Astrocyte (in vitro differentiated cells and primary cell): ENCODE measurements at places on chromosomes 12 and 14. TPM values are rescaled to one million over a fixed set of nuclear protein-coding genes. Genes with fewer than 3 reads are reported as not detected.

CDKN1B gene
- total RNA-seq = 13.4 and 16.7 TPM in 2 replicates

CIDEB gene
- not detected in 2 replicates for total RNA-seq

RNASE4 gene
- total RNA-seq = 6.3 and 9.3 TPM in 2 replicates

CAPZA3 gene
- total RNA-seq = not detected in 2 replicates

KRT73 gene
- total RNA-seq = not detected in 2 replicates

FICD gene
- 3.5 and 4.7 TPM in 2 replicates for total RNA-seq

NGB gene
- total RNA-seq = not detected in 2 replicates

PLEKHG7 gene
- 0.14 and 0.68 TPM in 2 replicates for total RNA-seq

KCNA5 gene
- 0.10 TPM in 1 of 2 replicates, not detected in the other for total RNA-seq

NAB2 gene
- 36.6 and 37.8 TPM in 2 replicates for total RNA-seq

DNA sequence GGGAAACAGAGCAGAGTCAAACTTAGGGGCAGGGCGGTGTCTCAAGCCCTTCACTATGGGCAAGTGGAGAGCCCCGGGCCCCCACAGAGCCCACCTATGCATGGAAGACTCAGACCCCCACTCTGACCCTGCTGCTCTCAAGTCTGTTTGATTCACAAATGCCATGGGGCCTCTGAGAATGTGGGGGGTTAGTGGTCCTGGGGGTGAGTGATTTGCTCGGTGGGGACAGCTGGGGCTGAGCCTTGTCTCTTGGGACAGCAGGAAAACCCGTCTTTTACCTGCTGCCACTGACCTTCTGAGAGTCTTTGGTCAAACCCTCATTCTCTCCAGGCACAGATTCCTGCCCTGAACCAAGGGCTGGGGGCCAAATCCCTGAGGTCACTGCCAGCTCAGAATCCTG, 201.0 kb upstream of the RTL1 start:
- DNase-seq = no peak
- H3K36me3 ChIP-seq = no peaks in the 10 kb centered on the region
- H3K4me3 ChIP-seq = no peak overlapping the region

GRCh38 chr12:113880326-113880725, 85.8 kb downstream of the RBM19 start:
- H3K36me3 ChIP-seq = no peaks in the 10 kb centered on the region
- no peak overlapping the region for H3K27ac ChIP-seq
- peaks cover 7% of the 10 kb centered on the region for H3K4me1 ChIP-seq

DNA sequence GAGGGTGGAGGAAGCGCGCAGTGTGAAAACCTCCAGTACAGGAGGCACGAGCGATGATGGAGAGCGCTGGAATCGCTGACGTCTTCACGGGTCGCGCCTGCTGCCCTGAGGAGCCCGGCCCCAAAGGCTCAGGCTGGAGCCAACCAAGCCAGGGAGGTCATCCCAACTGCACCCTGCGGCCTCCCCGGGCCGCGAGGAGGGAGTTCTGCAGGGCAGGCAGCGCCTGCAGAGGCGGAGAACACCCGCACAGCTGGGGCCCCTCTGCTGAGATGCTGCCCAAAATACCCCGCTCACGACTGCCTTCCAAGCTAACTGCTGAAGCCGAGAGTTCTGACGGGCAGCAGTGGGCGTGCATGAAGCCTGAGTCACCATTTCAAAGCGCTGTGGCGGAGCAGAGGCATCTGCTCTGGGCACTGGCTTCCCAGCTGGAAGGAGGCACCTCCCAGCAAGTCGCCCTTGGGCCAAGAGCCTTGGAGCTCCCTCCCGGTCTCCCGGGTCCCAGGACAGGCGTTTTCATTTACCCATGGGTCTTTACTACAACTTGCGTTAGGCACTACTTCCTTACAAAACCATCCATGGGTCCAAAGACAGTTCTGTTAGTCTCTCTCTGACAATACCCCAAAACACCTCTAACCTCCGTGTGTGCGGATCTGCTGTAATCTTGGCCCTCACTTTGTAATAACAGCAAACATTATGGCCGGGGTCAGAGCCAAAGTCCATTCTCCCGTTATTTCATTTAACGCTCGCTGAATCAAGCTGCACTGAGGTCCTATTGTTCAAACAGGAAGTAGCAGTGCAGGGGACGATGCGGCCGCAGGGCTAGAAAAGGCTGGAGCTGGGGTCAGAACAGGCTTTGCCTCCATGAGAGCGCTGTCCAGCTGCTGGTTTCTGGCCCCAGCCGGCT, 60.1 kb upstream of the RIMBP2 start:
- no peaks in the 10 kb centered on the region for H3K27me3 ChIP-seq
- H3K36me3 ChIP-seq = no peaks in the 10 kb centered on the region
- peak overlapping the region; percentile 28 for H3K27ac ChIP-seq

- H3K36me3 ChIP-seq = no peaks in the 10 kb centered on the region
- H3K4me3 ChIP-seq = no peak overlapping the region
- peaks cover 4% of the 10 kb centered on the region for H3K4me1 ChIP-seq
- no peaks in the 10 kb centered on the region for H3K27me3 ChIP-seq
- no peak for DNase-seq
- H3K27ac ChIP-seq = no peak overlapping the region
Measured at GRCh38 chr12:31057671-31058070, 16.0 kb upstream of the DDX11 start.

- no peaks in the 10 kb centered on the region for H3K27me3 ChIP-seq
- no peak overlapping the region for H3K27ac ChIP-seq
- no peak for DNase-seq
Measured at GRCh38 chr12:54840244-54840865, 14.0 kb upstream of the MUCL1 start.

DNA sequence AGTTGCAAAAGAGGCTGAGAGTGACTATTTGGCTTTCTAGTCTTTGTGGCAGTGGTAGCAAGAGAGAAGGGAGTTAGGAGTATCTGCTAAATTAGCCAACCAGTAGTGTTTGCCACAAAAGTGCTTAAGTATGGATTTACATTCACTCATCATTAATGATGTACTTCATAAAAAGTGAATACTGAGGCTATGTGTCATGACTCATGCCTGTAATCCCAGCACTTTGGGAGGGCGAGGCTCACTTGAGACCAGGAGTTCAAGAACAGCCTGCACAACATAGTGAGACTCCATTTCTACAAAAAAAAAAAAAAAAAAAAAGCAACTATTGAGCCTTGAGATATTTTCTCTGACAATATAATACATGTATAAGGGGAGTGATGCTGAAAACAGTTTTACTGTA, 36.8 kb downstream of the CCDC177 start:
- peaks cover 2% of the 10 kb centered on the region for H3K27me3 ChIP-seq
- H3K4me3 ChIP-seq = no peak overlapping the region
- no peak overlapping the region for H3K27ac ChIP-seq

- H3K36me3 ChIP-seq = no peaks in the 10 kb centered on the region
- peak; percentile 3 for DNase-seq
- no peak overlapping the region for H3K4me3 ChIP-seq
- H3K4me1 ChIP-seq = no peaks in the 10 kb centered on the region
Measured at GRCh38 chr12:120055231-120056000, 61.1 kb downstream of the RAB35 start.

- no peak overlapping the region for H3K4me3 ChIP-seq
- no peaks in the 10 kb centered on the region for H3K36me3 ChIP-seq
- DNase-seq = peak; percentile 32
- H3K27ac ChIP-seq = no peak overlapping the region
Measured at GRCh38 chr12:32843528-32844095, 53.0 kb downstream of the PKP2 start.

- no peaks in the 10 kb centered on the region for H3K27me3 ChIP-seq
- no peak for DNase-seq
- H3K27ac ChIP-seq = no peak overlapping the region
- peak overlapping the region; percentile 85 for H3K4me3 ChIP-seq
- H3K4me1 ChIP-seq = peaks cover 51% of the 10 kb centered on the region
Measured at GRCh38 chr12:6929466-6930452, 2.0 kb downstream of the ATN1 start.

DNA sequence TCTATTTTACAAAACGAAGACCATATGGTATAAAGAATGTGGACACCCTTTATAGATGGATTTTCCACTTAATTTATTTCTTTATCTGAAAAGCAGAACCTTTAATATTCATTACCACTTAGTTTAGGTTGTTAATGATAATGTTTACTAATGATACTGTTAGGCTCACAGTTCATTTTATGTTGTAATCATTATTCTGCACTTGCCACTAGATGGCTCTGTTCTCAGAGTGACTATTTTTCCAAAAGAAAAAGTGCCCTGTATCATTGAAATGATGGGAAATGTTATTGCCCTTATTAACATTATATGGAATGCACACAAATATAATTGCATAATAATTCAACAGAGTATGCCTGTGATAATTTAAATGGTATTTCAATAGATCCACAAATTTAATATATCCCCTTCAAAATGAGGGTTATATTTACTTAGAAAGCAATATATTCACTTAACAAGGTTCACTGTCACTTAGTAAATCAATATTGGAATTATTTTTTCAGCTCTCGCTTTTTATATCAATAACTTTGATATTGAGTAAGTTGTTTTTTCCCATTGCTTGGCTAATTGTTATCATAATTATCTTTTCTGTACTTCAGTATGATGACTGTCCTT, 95.7 kb downstream of the PDE3A start:
- H3K27me3 ChIP-seq = no peaks in the 10 kb centered on the region
- DNase-seq = no peak
- H3K36me3 ChIP-seq = no peaks in the 10 kb centered on the region
- no peak overlapping the region for H3K27ac ChIP-seq
- no peak overlapping the region for H3K4me3 ChIP-seq

GRCh38 chr12:9928607-9929006, 3.6 kb downstream of the CLEC2A start:
- no peak overlapping the region for H3K4me3 ChIP-seq
- peaks cover 3% of the 10 kb centered on the region for H3K27me3 ChIP-seq
- no peak for DNase-seq
- no peaks in the 10 kb centered on the region for H3K36me3 ChIP-seq
- no peak overlapping the region for H3K27ac ChIP-seq

- no peak overlapping the region for H3K4me3 ChIP-seq
- peak; percentile 49 for DNase-seq
- no peaks in the 10 kb centered on the region for H3K27me3 ChIP-seq
- no peaks in the 10 kb centered on the region for H3K36me3 ChIP-seq
Measured at GRCh38 chr12:12776261-12776660, 9.2 kb upstream of the APOLD1 start.

DNA sequence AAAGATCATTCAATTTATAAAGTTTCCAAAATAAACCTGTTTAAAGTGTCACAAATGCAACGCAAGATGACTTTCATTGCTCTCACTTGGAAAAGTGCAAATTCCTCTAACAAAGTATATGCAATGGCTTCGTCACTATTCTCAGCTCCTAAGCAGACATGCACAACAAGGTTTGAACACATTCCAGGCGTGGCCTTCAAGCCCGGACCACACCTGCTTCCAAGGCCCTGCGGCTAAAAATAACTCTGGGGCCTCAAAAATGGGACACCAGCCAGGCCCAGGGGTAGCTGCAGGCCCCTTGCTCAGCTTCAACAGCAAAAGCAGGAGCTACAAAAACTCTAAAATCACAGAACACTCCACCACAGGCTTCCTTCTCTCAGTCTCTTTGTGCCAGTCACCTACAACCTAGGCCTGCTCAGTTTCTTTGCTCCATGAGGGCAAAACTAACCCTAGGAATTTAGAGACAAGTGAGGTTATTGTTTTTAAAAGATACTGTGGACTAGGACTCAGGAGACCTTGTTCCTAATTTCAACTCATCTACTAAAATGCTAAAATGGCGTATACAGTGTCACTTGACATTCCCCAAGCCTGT, 29.3 kb downstream of the DUSP16 start:
- H3K4me3 ChIP-seq = no peak overlapping the region
- H3K27ac ChIP-seq = no peak overlapping the region
- peak; percentile 57 for DNase-seq
- no peaks in the 10 kb centered on the region for H3K4me1 ChIP-seq
- no peaks in the 10 kb centered on the region for H3K27me3 ChIP-seq

GRCh38 chr12:23356927-23357708, 592.4 kb downstream of the SOX5 start:
- H3K4me1 ChIP-seq = no peaks in the 10 kb centered on the region

DNA sequence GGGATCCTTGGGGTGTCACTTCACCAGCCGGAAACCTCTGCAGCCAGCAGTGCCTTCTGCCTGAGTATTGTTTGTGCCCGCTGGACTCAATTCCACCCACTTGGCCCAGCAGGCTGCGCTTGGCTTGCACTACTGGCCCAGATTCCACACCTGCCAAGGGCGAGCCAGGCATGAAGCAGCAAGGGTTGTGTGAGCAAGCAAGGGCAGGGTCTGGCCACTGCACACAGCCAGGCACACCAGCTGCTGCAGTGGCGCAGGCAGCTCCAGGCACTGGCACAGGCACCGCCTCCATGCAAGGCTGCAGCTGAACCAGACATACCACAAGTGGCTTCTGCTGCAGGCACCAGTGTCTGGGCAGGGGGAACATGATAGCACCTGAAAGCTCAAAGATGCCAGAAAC, 99.5 kb downstream of the NUAK1 start:
- no peak for DNase-seq
- H3K27me3 ChIP-seq = no peaks in the 10 kb centered on the region
- no peak overlapping the region for H3K4me3 ChIP-seq
- H3K27ac ChIP-seq = no peak overlapping the region

DNA sequence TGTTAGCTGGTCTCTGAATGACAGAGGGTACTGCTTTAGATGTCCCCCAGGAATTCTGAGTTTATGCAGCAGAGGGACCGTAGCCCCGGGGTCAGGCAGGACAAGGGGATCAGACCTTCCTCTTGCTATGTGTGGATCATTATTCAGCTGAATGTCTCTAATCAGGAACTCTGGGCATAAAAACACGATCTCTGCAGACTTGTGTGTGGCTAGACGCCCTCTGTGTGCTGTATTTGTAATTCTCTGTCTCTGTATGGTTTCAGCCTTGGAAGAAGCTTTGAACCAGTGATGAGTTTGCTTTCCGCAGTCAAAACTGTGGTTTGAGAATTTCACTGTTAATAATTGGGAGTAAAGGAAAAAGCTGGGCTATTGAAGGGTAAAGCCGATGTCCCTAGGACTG, 125.3 kb downstream of the ETV6 start:
- DNase-seq = no peak
- H3K36me3 ChIP-seq = peaks cover 3% of the 10 kb centered on the region
- H3K27ac ChIP-seq = no peak overlapping the region
- H3K4me3 ChIP-seq = no peak overlapping the region

- H3K4me3 ChIP-seq = no peak overlapping the region
- H3K36me3 ChIP-seq = no peaks in the 10 kb centered on the region
Measured at GRCh38 chr12:16563504-16563903, 42.5 kb downstream of the LMO3 start.

DNA sequence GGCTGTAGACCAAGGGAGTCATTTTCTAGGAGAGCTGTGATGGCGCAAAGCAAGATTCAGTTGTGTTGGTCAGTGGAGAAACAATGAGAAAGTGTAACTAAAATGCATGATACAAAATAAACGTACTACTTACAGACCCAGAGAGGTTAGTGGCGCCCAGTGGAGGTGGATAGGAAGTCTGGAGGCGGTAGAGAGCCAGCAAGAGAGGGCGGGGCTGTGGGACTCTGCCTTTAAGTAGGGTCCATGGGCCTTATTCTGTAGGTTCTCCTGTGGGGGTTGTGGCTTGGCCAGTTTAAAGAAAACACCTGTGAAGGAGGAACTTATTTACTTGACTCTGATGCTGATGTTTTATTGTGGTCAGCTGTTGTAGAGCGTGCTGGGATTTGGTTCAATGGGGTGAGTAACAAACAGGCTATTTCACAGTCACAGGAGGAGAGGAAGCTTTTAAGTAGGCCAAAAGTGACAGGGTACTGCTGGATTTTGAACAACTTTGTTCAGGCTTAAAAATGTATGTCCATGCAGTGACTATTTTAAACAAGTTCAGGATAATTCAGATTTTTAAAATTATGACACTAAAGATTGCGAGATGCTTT, 1097.7 kb downstream of the TMTC2 start:
- H3K36me3 ChIP-seq = no peaks in the 10 kb centered on the region
- H3K27ac ChIP-seq = no peak overlapping the region
- no peak for DNase-seq
- H3K27me3 ChIP-seq = no peaks in the 10 kb centered on the region
- H3K4me3 ChIP-seq = no peak overlapping the region

GRCh38 chr12:9895215-9895971, 14.1 kb downstream of the KLRF2 start:
- H3K27me3 ChIP-seq = no peaks in the 10 kb centered on the region
- no peaks in the 10 kb centered on the region for H3K4me1 ChIP-seq
- H3K27ac ChIP-seq = no peak overlapping the region
- H3K36me3 ChIP-seq = no peaks in the 10 kb centered on the region
- H3K4me3 ChIP-seq = no peak overlapping the region
- DNase-seq = no peak
